Natural killer cell (primary cell): ENCODE measurements at places on chromosomes 2 and 18.
A peak's percentile ranks its signal among the peaks of the same experiment; 100 is the strongest.

- no peak overlapping the region for H3K4me3 ChIP-seq
- peaks cover under 1% of the 10 kb centered on the region for H3K4me1 ChIP-seq
- H3K27me3 ChIP-seq: no peaks in the 10 kb centered on the region
Observed at GRCh38 chr2:43078301-43078700, 148.1 kb downstream of the ZFP36L2 start.

GRCh38 chr2:72895759-72896281, 8.6 kb downstream of the SPR start:
- no peaks in the 10 kb centered on the region for H3K36me3 ChIP-seq
- H3K27ac ChIP-seq: no peak overlapping the region
- no peak overlapping the region for H3K4me3 ChIP-seq
- no peaks in the 10 kb centered on the region for H3K4me1 ChIP-seq
- peaks cover 3% of the 10 kb centered on the region for H3K27me3 ChIP-seq
- DNase-seq: no peak

- no peak overlapping the region for H3K4me3 ChIP-seq
- DNase-seq: no peak
- no peaks in the 10 kb centered on the region for H3K4me1 ChIP-seq
- no peaks in the 10 kb centered on the region for H3K36me3 ChIP-seq
- H3K27ac ChIP-seq: no peak overlapping the region
- H3K27me3 ChIP-seq: no peaks in the 10 kb centered on the region
Observed at GRCh38 chr2:55400332-55400731, 19.3 kb downstream of the CCDC88A start.

DNA sequence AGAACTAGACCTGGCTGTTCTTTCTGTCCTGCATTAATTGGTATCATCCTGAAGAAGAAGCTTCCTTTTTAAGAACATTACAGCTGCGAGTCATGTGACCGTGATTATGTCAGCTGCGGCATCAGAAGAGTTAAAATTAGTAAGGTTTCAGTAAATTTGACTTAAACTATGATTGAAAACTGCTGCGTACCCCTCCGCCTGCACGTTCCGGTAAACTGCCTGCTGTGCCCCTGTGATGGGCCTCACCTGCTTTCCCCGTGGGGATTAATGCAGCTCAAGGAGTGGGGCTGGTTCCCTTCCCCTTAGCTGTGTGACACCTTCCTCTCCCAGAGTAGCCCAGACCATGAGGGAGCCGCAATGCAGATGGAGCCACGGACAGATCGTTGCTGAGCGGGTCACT, 36.1 kb upstream of the MYO3B start:
- no peak for DNase-seq
- H3K27ac ChIP-seq: no peak overlapping the region
- H3K4me1 ChIP-seq: no peaks in the 10 kb centered on the region
- H3K4me3 ChIP-seq: no peak overlapping the region

- no peaks in the 10 kb centered on the region for H3K27me3 ChIP-seq
- H3K4me3 ChIP-seq: no peak overlapping the region
- no peak overlapping the region for H3K27ac ChIP-seq
- no peaks in the 10 kb centered on the region for H3K4me1 ChIP-seq
Observed at GRCh38 chr2:29382486-29382885, 267.3 kb downstream of the CLIP4 start.

GRCh38 chr2:235688511-235689426, 194.9 kb downstream of the AGAP1 start:
- H3K4me3 ChIP-seq: no peak overlapping the region
- no peaks in the 10 kb centered on the region for H3K36me3 ChIP-seq
- H3K27me3 ChIP-seq: no peaks in the 10 kb centered on the region
- H3K4me1 ChIP-seq: peaks cover 44% of the 10 kb centered on the region
- no peak for DNase-seq
- no peak overlapping the region for H3K27ac ChIP-seq

- H3K36me3 ChIP-seq: no peaks in the 10 kb centered on the region
- H3K27me3 ChIP-seq: no peaks in the 10 kb centered on the region
- H3K4me3 ChIP-seq: no peak overlapping the region
- H3K4me1 ChIP-seq: peaks cover 7% of the 10 kb centered on the region
- H3K27ac ChIP-seq: no peak overlapping the region
Observed at GRCh38 chr2:102061962-102062795, 70.4 kb downstream of the IL1R2 start.

GRCh38 chr2:233411162-233411561, 56.9 kb downstream of the DGKD start:
- H3K27ac ChIP-seq: no peak overlapping the region
- H3K36me3 ChIP-seq: peaks cover 27% of the 10 kb centered on the region
- H3K27me3 ChIP-seq: no peaks in the 10 kb centered on the region
- H3K4me3 ChIP-seq: no peak overlapping the region
- H3K4me1 ChIP-seq: peaks cover 42% of the 10 kb centered on the region
- no peak for DNase-seq

- no peak overlapping the region for H3K4me3 ChIP-seq
- H3K27ac ChIP-seq: no peak overlapping the region
- peaks cover 25% of the 10 kb centered on the region for H3K4me1 ChIP-seq
- H3K36me3 ChIP-seq: no peaks in the 10 kb centered on the region
- DNase-seq: no peak
- H3K27me3 ChIP-seq: no peaks in the 10 kb centered on the region
Observed at GRCh38 chr2:102268510-102269199, 42.7 kb upstream of the IL1RL1 start.

- DNase-seq: no peak
- H3K27me3 ChIP-seq: no peaks in the 10 kb centered on the region
- H3K4me3 ChIP-seq: no peak overlapping the region
- no peaks in the 10 kb centered on the region for H3K36me3 ChIP-seq
- no peaks in the 10 kb centered on the region for H3K4me1 ChIP-seq
- no peak overlapping the region for H3K27ac ChIP-seq
Observed at GRCh38 chr2:19754907-19755306, 146.9 kb downstream of the TTC32 start.

GRCh38 chr18:42891705-42892104, 223.8 kb downstream of the RIT2 start:
- H3K36me3 ChIP-seq: no peaks in the 10 kb centered on the region
- no peak for DNase-seq
- H3K27me3 ChIP-seq: no peaks in the 10 kb centered on the region
- no peak overlapping the region for H3K27ac ChIP-seq

DNA sequence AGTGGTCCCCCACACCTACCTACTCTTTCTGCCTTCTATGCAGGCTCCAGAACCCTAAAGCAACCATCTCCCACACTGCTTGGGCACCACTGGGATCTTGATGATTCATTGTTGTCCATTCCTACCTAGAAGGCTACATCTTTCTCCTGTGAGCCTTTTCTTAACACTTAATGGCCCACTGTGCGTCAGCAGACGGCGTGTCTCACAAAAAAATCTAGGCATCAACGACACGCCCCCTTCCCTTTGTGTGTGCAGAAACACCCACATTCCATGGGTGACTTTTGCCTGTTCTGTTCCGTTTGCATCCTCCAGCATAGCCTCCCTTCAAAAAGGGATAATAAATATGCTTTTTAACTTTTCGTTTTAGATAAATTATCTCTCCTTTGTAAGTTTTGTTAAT, 99.7 kb upstream of the CYRIA start:
- no peaks in the 10 kb centered on the region for H3K4me1 ChIP-seq
- no peak overlapping the region for H3K27ac ChIP-seq
- H3K4me3 ChIP-seq: no peak overlapping the region
- no peak for DNase-seq

- H3K36me3 ChIP-seq: no peaks in the 10 kb centered on the region
- H3K4me1 ChIP-seq: peaks cover 44% of the 10 kb centered on the region
- peak overlapping the region; percentile 94 for H3K27ac ChIP-seq
- peak; percentile 34 for DNase-seq
Observed at GRCh38 chr18:22348521-22349316, 69.0 kb downstream of the CTAGE1 start.

DNA sequence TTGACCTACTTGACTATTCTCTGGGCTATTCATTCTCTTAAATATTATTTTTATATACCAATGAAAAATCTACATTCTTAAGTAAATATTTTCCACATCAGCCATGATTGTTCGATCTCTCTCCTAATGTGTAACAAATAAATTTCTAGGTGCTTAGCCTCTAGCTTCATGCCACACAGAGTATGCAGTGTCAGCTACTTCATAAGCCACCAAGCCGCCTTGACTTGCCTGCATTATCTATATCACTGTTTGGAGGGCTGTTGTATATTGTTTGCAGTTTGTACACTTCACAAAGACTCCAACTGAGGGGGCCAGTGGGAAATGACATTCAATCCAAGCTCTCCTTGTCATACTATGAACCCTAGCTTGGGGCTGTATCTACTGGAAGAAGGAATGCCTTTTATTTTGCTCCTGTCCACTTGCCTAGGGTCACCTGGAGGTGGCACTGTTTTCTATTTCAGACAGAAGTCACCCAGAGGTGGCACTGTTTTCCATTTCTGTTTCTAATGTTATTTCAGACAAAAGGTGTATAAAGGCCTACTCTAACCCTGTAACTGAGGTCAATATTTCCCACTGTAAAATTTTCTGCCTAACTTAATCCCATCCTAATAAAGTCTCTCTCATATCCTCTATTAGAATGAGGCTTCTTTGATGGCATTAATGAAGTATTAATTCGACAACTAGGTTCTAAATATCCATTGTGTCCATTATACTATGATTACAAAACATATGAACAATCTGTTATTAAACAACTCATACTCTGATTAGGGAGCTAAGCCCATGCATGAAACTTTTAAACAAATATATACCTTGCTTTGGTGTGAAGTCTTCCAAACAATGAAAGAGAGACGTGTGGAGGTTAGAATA, 36.4 kb downstream of the COL5A2 start:
- H3K4me3 ChIP-seq: no peak overlapping the region
- H3K27me3 ChIP-seq: no peaks in the 10 kb centered on the region
- DNase-seq: peak; percentile 76
- H3K4me1 ChIP-seq: no peaks in the 10 kb centered on the region

GRCh38 chr2:200963124-200963917, at the start of gene ORC2:
TSS of gene ORC2 (minus strand) at chr2:200963660. CDS start at chr2:200958123, 5,537 bp downstream.
- DNase-seq: peak; percentile 94
- peak within 1 kb of the TSS; percentile 75 for H3K4me3 ChIP-seq
- H3K27me3 ChIP-seq: no peaks in the 10 kb centered on the region
- peaks cover 2% of the 10 kb centered on the region for H3K36me3 ChIP-seq

- H3K4me3 ChIP-seq: no peak overlapping the region
- H3K27ac ChIP-seq: no peak overlapping the region
- no peak for DNase-seq
- no peaks in the 10 kb centered on the region for H3K36me3 ChIP-seq
Observed at GRCh38 chr2:129775952-129776653, 203.4 kb upstream of the RAB6C start.

DNA sequence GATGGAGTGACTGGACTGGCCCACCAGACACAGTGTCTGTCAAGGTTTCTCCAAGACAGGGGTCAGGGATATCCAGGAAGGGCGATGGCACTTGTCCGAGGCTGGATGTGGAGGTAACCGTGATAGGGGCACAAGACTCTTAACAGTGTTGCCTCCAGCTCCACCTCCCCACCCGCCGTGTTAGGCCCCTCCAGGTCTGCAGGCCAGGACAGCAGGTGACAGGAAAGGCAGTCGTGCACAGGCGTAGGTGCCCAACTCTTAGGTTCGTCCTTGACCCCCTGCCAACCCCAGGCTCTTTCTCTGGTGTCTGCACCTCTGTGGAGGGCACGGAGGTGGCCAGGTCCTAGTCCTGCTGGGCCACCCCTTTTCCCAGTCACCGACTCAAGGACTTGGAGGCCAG, 10.1 kb downstream of the ITM2C start:
- peaks cover 76% of the 10 kb centered on the region for H3K4me1 ChIP-seq
- no peaks in the 10 kb centered on the region for H3K36me3 ChIP-seq
- no peak overlapping the region for H3K4me3 ChIP-seq
- peaks cover 38% of the 10 kb centered on the region for H3K27me3 ChIP-seq
- no peak for DNase-seq
- no peak overlapping the region for H3K27ac ChIP-seq

GRCh38 chr2:863732-864450, 86.8 kb upstream of the SNTG2 start:
- DNase-seq: no peak
- H3K27me3 ChIP-seq: no peaks in the 10 kb centered on the region
- H3K4me1 ChIP-seq: no peaks in the 10 kb centered on the region
- no peaks in the 10 kb centered on the region for H3K36me3 ChIP-seq
- H3K27ac ChIP-seq: no peak overlapping the region
- no peak overlapping the region for H3K4me3 ChIP-seq

GRCh38 chr2:217419055-217419671, 559.3 kb upstream of the TNP1 start:
- no peak overlapping the region for H3K27ac ChIP-seq
- no peaks in the 10 kb centered on the region for H3K4me1 ChIP-seq
- no peak overlapping the region for H3K4me3 ChIP-seq
- DNase-seq: no peak
